Adipocyte (in vitro differentiated cells): ENCODE measurements at places on chromosomes 7 and 10.

- no peak for DNase-seq
These were observed 89.0 kb upstream of the GATA3 start for GRCh38 chr10:7965457-7965856.

GRCh38 chr7:80681272-80681885, 42.9 kb downstream of the CD36 start:
- peak; percentile 65 for DNase-seq

DNA sequence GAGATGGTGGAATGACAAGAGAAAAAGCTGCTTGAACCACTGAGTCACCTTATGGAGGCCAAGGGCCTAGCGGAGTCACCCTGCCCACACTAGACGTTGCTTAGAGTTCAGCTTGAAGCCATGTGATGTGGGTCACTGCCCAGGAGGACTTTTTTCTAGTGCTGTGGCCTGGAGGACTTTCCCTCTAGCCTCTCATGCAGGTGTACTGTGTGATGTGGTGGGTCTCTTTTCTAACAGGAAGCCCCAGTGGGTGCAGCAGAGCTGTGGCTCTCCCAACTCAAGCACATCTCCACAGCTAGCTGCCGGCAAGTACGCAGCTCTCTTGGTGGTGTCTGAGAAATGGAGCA, 13.6 kb downstream of the POR start:
- no peak for DNase-seq

DNA sequence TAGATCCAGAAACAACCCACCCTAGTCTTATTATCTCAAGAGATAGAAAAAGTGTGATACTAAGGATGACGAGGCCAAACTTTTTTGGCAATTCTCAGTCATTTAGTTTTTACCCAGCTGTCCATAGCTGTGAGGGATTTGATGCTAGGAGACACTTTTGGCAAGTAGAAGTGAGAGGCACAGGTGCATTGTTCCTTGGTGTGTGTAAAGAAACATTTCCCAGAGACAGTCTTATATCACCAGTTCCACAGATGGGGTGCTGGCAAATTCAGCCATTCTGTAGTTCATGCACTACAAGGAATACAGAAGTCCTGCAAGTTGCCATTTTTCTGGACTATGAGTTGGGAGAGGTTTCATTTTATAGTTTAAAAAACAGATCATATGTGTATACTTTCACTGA, 403.3 kb upstream of the GHITM start:
- DNase-seq = no peak

DNA sequence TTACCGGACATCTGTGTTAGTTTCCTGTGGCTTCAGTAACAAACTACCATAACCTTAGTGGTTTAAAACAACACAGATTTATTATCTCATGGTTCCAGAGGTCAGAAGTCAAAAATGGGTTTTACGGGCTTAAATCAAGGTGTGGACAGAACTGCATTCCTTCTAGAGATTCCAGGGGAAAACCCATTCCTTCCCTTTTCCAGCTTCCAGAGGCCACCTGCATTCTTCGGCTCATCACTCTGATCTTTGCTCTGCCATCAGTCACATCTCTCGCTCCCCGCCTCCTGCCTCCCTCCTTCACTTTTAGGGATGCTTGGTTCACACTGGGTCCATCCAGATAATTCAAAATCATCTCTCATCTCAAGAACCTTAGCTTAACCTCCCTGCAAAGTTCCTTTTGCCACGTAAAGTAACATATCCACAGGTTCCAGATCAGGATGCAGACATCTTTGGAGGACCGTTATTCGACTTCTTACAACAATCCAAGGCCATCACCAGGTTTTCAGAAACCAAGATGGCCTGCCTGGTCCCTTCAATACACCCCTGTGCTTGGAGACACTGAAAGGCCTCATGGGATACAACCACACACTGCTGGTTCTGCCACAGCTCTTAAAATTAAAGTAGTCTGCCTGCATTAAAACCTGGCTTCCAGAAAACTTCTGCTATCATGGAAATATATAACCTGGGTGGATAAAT, 225.9 kb upstream of the MYO3A start:
- DNase-seq = no peak

- no peak for DNase-seq
These were observed 48.7 kb downstream of the UPF2 start for GRCh38 chr10:11993834-11994468.

GRCh38 chr10:114806562-114807391, 14.8 kb upstream of the FHIP2A start:
- DNase-seq = peak; percentile 68

- DNase-seq = no peak
These were observed 40.9 kb upstream of the ELAPOR2 start for GRCh38 chr7:87100326-87100725.

DNA sequence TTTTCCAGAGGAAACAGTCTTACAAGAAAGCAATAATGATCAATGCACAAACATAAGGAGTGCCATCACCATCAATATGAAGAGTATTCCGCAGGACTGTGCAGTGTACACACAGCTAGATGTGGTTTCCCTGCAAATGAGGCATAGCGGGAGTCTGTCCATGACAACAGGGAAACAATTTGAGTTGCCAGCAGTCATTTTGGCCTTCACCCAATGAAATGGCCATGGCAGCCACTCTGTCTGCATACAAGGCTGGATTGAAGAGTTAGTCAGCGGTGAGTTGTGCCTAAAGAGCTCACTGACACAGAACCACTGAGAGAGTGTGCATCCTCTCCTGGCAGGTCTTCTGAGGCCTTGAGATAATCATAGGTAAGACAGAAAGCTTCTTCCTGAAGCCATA, 303.3 kb downstream of the IPMK start:
- DNase-seq = peak; percentile 5

DNA sequence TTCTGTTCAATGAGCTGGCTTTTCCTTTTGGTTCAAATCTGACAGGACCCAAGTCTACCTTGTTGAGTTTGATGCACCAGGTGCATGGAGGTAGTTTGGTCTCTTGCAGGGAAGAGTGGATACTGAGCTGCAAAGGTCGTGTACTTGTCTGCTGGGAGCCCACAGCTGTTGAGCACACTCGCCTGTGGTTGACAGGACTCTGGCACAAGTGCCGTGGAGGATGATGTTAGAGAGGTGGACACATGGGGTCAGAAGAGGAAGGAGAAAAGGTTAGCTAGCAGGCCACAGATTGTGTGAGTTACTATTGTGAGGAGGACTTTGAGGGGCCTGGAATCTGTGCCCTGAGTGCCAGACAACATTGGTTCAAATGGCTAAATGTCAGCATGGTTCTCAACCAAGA, 197.3 kb downstream of the CREB5 start:
- DNase-seq = no peak

GRCh38 chr7:32059289-32060011, 10.8 kb downstream of the PDE1C start:
- DNase-seq = peak; percentile 66

- no peak for DNase-seq
These were observed 35.0 kb downstream of the HDAC9 start for GRCh38 chr7:18530224-18531179.

GRCh38 chr10:98825741-98826140, 379.0 kb upstream of the HPS1 start:
- DNase-seq = no peak

- no peak for DNase-seq
These were observed 58.9 kb downstream of the CLRN3 start for GRCh38 chr10:127833804-127834203.

DNA sequence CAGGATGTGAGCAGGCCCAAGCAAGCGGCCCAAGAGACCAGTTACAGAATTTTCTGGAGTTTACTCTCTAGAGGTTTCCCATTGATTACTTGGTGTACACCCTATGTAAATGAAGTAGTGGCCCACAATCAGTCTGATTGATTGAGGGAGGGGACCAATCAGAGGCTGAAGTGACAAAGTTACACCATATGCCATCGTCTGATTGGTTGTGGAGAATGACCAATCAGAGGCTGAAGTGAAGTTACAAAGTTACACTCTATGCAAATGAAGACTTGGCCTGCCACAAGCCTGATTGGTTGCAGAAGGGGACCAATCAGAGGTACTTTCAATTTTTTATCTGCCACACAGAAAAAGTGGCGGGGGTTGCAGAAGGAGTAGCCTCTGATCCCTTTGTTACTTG, 83.7 kb downstream of the KIF20B start:
- DNase-seq = no peak

GRCh38 chr7:74405899-74406512, 47.7 kb upstream of the GTF2IRD1 start:
- no peak for DNase-seq

- no peak for DNase-seq
These were observed 85.9 kb upstream of the NPVF start for GRCh38 chr7:25314094-25314730.

DNA sequence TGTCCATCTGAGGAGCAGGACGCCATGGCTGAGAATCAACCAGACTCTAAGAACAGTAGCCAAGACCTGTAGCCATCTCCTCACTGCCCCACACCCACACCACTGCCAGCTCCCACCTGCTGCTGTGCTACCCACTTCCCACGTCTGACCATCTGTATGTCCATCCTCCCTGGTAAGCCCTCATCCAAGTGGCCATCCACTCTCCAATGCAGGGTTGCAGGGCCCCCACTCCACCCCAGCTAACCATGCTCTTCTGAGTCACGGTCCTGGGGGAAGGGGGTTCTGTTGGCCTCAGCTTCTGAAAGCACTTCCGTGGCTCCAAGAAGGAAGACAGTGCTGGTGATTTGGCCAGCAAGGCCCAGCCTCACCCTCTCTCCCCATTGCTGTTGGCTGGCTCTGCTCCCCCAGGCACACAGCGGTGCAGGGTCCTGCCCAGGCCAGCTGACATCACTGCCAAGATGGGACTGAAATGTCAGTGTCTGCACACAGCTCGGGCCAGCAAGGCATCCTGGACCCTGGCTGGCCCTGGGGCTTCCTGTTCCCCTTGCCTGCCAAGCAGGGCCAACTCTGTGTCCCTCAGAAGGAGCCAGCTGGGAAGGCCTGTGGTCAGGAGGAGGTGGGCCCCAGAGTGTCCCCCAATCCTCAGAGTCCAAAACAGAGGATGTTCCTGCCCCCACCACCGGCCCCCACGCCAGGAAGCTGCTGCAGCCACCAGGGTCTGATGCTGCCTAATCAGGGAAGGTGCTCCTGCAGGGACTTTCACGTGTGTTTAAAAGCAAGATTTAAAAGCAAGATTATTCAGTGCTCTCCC, 17.5 kb downstream of the RASGEF1A start:
- no peak for DNase-seq

- DNase-seq = no peak
These were observed 36.5 kb upstream of the SVIL start for GRCh38 chr10:29671228-29671780.

- peak; percentile 49 for DNase-seq
These were observed 61.2 kb downstream of the KLF6 start for GRCh38 chr10:3723766-3724165.

GRCh38 chr10:60955316-60955715, 11.3 kb upstream of the RHOBTB1 start:
- no peak for DNase-seq

DNA sequence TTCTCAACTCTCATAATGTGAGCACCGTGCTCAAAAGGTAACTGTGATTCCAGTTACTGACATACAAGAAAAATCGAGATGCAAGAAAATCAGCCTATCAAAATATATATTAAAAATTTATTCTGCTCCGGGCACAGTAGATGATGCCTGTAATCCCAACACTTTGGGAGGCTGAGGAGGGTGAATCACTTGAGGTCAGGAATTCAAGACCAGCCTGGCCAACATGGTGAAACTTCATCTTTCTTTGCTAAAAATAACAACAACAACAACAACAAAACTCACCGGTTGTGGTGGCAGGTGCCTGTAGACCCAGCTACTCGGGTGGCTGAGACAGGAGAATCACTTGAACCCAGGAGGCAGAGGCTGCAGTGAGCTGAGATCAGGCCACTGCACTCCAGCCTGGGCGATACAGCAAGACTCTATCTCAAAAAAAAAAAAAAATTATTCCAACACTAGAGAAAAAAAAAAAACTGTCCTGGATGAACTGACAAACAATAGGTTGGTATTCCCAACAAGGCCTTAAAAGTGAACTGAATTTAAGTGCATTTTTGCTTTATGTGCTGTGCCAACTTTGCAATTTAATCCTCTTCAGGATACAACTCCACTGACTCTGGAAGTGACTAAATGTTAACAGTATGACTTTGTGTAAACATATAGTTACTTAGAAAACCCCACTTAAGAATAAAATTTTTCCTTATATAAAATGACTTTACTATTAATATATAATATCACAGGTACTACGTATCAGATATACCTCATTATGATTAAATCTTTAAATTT, 51.1 kb downstream of the JMJD1C start:
- peak; percentile 60 for DNase-seq

GRCh38 chr7:121101621-121102020, 113.1 kb downstream of the CPED1 start:
- no peak for DNase-seq

DNA sequence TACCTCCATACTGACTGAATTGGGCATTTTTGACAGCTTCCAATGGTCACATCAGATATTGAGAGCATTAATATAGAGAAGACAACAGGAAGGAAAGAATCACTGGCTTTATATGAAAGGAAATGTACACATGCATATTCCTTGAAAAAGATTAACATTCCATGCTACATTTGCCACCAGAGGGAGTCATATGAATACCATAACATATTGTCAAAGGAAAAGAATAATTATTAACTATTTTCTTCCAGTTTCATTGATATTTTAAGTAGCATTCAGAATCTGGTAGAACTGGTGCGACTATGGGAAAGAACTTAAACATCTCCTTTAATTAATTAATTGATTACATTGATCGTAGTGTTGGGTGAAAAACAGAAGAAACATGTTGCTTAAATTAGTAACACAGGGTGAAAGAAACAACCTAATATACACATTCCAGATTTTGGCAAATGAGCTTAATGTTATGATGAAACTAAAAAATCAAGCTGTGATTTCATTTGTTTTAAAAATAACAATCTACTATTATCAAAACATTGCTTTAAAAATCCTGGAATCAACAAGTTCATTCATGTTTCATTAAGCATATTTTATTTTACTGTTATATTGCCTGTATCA, 71.5 kb downstream of the GPR85 start:
- peak; percentile 81 for DNase-seq

- no peak for DNase-seq
These were observed 86.5 kb downstream of the FOXL3 start for GRCh38 chr7:376306-377079.

- DNase-seq = no peak
These were observed 85.7 kb downstream of the PARP12 start for GRCh38 chr7:139976838-139977656.

GRCh38 chr7:29574659-29575058, 11.0 kb downstream of the PRR15 start:
- no peak for DNase-seq

- DNase-seq = peak; percentile 19
These were observed 39.7 kb upstream of the TEX47 start for GRCh38 chr7:88835147-88835728.

- peak; percentile 23 for DNase-seq
These were observed 42.9 kb upstream of the PCBD1 start for GRCh38 chr10:70931168-70931815.

GRCh38 chr10:33334805-33335550, 511 bp upstream of the NRP1 start:
- peak; percentile 94 for DNase-seq

- peak; percentile 33 for DNase-seq
These were observed 87.4 kb upstream of the RSU1 start for GRCh38 chr10:16904639-16905061.
